Stimulated activated CD4-positive, alpha-beta T cell treated with anti-CD3 and anti-CD28 coated beads, Interleukin-1b, Interleukin-23, amount 100 ng/mL, for 4 hours (primary cell): ENCODE measurements at places on chromosomes 2 and 18.

DNA sequence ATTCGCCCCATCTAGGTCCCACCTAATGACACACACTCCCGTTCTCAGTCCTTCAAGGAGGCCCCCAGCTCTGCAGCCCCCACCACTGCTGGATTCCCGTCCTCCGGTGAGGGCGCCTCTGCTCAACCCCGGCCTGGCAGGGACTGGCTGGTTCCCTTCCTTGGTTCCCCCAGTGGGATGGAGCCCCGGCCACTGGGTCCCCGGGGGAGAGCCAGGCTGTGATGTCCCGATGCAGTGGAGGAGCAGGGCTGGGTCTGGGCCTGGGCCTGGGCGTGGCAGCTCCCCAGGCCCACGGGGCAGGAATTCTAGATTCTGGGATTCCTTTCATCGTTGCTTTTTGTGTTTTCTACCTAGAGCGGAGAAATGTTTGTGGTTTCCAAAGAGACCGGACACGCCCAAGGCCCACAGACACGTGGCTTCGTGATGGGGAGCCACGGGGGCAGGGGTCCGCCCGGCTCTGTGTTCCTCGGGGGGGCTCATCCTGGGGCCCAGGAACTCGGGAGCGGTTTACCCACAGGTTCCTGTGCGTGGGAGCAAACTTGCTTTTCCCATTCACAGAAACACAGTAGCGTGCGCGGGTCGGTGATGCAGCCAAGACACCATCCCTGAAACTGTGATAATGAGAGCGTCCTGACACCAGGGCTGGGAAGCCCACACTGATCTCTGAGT is 67.0 kb downstream of the SLC66A2 start:
- no peak for DNase-seq

DNA sequence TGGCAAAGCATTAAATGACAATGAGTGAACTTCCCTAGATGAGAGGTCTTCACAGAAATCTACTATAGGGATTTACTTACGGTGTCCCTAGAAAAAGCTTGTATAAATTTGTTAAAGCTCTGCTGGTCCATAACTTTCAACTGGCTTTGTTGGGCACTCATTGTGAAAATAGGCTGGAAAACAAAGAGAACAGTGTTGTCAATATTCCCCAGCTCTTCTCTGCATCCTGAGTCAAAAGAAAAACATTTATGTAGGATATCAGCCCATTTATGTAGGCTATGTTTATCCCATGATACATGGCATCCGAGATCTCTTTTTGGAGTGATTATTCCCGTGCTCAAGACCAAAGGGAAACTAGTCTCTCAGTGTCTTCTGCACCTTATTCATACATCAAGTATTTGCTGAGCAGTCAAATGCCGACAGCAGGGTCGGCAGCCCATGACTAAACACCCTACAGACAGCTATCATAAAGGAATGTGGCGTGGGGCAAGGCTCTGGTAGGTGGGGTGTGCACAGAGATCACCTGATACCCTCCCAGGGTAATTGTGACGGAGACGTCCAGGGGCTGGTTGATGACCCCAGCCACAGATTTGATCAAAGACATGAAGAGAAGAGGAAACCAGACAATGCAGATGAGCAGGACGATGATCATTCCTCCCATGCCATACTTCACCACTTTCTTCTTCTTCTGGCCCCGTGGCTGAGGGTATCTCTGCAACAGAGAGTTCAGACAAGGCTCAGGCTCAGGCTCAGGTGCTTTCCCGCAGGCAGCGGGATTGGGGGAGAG is 155.9 kb downstream of the NAPG start:
- no peak for DNase-seq

DNA sequence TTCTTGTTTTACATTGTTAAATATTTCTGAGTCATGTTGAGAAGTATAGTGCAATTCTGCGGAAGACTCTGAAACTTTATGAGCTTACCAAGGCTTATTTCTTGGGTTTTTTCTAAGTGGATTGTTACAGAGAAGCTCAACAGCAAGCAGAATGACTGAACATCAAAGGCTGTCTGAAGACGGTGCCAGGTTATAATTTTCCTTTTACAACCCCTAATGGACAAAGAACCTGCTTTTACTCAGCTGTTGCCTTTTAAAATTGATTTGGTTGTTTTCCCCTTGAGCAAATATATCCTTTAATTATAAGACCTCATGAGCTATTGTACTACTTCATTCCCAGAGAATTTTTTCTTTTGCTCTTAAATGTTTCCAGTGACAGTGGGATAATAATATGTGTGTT is 41.6 kb downstream of the LAMA3 start:
- DNase-seq: no peak

GRCh38 chr2:141207036-141207385 is 923.8 kb downstream of the LRP1B start:
- no peak for DNase-seq

DNA sequence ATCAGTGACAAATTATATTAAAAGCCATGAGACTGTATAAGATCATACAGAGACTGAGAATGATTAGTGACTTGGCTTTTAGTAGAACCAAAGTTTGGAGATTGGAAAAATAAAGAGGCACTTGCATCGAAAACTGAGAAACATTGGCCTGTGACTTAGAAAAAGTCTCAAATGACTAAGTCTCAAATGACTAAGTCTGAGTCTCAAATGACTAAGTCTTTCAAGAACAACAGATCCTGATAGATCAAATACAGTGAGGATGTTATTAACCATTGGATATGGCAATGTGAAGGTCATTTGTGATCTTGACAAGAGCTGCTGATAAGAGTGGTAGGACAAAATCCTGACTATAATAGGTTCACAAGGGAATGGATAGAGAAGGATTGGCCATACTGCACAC is 135.5 kb upstream of the FANCL start:
- DNase-seq: no peak
